ENCODE measurements at places on chromosomes 6 and 20. TPM values are rescaled to one million over a fixed set of nuclear protein-coding genes. Genes with fewer than 3 reads are reported as not detected.

- peak; percentile 33 for DNase-seq
Measured at GRCh38 chr6:44606504-44606903, 219.0 kb downstream of the CDC5L start.

GRCh38 chr20:57464642-57465211 lies 60.2 kb downstream of the CTCFL start:
- no peak for DNase-seq

DNA sequence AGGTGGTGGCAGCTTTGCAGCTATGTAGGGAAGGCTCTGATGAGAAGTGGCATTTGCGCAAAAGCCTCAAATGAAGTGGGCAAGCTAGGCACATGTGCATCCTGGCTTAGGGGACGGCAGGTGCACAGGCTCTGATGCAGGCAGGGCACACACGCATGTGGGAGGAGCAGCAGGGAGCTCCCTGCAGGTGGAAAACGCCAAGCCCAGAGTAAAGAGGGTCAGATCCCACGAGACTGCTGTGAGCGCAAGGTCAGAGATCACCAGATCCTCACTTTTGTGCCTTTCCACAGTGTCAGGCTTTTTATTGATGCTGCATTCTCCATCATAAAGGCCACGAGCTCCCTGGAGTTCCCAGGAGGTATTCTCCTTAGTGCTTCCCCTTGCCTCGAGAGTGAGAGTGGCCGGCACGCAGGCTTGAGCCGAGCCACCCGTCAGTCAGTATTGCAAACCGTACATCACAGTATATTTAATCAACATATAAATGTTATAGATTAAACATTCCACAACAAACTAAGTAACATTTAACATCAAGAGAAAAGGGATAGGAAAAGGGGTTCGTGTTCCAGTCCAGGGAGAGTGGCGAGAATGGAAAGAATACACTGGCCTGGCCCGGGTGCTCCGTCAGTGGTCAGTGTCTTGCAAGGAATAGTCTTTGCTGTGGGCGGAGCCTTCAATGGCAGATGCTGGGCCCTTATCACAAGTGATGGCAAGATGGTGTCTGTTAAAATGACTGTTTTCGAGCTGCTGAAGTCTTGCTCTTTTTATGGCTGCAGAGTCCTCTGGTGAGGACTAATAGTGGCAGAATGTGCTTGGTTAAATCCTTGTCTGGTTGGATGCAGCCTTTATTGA lies 109.4 kb downstream of the SYNDIG1 start:
- DNase-seq: no peak

DNA sequence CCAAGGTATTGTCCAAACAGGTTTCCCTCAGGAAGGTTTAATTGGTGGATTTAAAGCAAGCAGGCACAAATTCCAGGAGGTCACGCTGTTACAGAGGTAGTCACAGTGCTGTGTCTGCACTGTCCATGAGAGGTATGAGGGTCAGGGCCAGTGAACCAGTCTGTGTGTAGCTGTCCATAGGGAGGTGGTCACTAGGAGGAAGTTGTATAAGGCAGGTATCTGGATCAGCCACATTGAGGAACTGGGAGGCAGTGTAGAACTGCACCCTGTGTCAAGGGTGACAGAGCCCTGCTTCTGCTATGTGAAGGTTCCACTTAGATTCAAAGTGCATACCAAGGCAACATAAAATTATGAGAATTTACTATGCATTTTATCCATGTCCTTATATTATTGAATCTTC lies 73.3 kb downstream of the MAP3K4 start:
- no peak for DNase-seq

DNA sequence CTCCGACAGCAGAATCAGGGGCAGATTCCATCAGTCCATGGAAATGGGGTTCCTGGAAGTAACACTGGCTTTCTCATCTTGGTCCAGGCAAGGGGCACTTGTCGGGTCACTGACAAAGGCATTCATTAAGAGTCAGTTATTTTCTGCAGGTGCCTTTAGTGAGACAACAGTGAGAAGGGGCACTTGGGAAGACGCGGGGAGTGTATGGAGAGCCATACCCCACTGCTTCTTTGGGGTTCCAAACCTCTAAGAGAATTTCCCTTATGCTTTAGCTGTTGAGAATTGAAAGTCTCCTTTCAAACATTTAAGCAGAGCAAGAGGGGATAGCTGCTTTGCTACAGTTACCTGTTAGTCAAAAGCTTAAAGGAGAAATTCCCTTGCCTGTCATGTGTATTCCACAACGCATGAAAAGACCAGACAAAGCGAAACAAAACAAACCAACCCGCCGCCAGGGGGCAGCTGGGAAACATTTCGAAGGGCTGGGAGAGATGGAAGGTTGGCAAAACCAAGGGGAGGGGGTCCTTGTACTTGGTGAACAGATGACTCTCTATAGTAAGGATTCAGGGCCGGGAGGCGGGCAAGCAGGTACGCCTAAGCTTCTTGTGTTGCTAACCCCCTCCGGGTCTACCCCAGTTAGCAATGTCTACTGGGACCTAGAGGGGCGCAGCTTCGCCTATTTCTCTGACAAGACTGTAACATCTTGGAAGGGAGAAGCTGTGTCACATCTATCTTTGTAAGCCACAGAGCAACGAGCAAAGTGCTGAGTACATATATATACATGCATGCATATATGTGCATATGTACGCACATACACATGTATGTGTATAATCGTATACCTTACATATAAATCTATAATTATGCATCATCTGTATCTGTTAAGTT lies 474.9 kb upstream of the AGPAT4 start:
- peak; percentile 52 for DNase-seq

DNA sequence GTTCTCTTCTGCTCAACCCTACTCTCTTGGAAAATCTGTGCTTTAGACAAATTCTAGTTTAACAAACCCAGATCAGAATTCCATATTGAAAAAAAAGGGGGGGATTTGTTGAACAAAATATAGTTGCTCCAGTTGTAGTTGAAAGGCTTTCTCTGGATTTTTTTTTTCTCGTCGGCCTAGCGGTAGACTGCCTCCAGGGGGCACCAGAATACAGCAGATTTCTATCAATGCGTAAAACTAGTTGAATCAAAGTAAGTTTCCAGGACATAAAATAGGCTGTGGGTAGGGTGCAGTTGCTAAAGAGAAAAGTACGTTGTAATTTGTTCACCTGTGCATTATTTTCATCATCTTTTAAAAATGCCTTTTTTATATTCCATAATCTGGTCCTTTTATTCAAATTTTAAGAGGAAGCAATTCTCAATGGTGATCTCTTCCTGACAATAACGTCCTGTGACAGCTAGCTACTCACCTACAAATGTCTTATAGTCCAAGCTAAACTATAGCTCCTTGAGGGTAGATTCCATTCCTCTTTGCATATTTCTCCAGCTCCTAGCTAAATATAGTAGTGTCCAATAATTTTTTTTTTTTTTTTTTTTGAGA lies 105.4 kb downstream of the PERP start:
- peak; percentile 55 for DNase-seq

DNA sequence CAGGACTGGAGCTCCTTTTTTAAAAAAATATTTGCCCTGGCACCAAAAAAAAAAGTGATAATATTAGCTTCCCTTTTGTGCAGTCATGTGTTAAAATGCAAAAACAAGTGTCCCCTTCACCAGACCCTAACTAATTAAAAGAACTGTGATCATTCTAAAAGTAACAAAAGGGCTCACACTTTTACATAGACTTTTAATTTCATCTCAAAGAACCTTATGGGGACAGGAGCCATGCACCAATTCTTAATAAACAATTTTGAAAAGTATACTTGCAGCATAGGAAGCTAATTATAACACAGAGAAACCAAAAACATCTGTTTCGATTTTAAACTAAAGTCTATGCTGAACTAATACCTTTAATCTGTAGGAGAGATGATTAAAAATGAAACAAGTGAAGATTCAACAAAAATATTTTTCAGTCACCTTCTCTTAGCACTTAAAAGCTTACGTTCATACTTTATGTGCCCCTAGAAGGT lies 17.3 kb downstream of the STX7 start:
- no peak for DNase-seq

DNA sequence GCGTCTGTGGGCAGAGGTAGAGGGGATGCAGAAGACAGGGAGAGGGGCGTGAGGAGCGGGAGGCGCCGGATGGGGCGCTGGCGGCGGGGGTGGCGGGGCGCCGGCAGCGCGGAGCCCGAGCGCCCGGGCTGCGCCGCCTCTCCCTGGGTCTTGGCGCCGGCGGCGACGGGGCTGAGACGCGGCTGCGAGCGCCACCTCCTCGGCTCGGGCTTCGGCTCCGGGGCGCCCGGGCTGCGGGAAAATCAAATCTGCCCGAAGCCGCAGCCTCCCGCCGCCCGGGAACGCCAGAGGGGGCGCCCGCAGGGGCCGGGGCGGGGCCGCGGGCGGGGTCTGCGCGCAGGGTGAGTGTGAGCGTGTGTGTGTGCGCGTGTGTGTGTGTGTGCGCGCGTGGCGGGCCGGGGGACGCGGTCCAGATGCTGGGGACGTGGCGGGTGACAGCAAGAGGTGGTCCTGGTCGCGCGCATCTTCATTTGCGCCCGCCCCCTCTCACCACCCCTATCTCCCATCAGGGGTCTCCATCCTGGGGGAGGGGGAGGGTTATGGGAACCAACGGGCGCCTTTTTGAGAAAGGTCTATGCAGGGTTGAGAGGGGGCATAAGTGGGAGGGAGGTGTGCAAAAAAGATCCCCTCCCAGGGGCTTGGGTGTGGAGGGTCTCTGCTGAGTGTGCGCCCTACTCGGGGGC lies 646 bp upstream of the CPNE5 start:
- DNase-seq: no peak

DNA sequence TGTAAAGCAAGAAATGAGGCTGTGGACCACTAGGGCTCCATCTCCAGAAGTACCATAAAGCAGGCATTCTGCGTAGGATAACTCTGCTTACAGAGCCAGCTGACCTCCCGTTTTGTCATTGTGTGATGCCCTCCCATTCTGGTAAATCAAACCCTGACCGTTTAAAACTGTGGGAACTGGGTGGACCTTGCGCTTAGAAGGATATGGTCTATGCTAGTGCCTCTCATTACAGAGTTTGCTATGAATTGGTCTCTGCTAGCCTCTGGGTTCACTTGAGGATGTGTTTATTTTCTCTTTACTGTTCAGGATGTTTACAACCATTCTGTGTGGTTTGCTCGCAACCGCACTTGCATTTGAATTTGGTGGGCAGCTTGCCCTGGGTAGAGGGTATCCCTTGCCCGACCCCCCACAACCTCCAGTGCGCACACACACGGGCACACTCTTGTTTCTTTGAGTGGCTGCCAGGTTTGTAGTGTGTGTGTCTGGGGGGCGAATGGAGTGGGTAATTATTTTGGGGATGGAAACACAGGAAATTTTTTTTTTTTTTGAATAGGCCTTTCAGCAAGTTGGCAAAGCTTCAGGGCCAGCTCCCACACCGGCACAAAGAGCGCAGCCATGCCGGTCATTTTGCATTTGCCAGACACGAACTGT lies 198.3 kb downstream of the JARID2 start:
- DNase-seq: no peak

DNA sequence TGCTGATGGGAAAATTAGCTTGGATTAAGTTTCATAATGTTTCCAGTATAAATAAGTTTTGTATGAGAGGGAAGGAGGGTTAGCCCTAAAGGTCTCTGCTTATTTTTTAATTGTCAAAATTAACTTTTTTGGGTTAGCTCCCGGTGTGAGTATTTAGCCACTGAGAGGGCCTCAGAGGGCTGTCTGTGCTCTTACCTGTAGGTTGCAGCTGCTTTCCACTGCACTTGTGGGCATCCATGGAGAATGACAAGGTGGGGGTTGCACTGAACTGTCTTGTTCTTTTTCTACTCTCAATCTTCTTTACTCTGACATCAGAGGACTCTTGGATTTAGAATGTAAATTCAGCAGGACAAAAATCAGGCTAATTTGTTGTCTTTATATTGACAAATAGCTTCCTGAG lies 81.4 kb downstream of the CD164 start:
- no peak for DNase-seq

- DNase-seq: no peak
Measured at GRCh38 chr6:111791415-111791814, 81.8 kb downstream of the FYN start.

DNA sequence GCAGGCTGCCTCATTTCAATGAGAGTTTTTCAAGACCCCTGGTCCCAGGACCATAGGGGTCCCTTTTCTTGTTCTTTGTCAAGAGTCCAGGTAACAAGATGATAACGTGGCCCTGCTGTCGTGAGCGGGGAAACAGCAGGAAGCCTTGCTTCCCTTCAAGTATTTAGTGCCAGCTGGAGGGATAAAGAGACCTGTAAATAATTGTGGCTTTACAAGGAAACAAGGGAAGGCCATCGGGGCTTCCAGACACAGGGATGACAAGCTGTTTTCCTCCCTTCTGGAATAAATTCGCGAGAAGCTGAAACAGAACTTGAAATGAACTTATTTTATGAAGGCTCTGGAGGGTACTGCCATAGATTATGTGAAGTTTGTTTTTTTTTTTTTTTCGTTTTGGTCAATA lies 163.2 kb downstream of the SYNDIG1 start:
- no peak for DNase-seq

- DNase-seq: no peak
Measured at GRCh38 chr6:76026101-76026500, 46.4 kb downstream of the IMPG1 start.

GRCh38 chr6:45681860-45682511 lies 304.3 kb upstream of the SUPT3H start:
- no peak for DNase-seq

DNA sequence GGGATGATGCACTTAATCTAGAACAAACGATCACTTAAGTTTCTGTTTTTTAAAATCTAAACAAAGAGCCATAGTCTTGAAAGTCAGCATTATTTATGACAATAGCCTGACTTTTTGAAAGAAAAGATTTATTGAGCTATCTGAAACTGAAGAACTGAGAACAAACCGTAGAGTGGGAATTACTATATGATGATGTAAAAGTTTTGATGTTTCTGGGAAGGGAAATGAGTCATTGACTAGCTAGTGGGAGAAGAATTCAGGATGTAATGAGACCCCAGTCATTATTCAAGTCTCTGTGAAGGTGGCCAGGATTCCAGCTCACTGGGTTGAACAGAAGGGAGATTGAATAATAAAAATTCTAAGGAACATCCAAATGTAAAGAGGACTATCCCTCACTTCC lies 83.4 kb upstream of the FABP7 start:
- DNase-seq: no peak

DNA sequence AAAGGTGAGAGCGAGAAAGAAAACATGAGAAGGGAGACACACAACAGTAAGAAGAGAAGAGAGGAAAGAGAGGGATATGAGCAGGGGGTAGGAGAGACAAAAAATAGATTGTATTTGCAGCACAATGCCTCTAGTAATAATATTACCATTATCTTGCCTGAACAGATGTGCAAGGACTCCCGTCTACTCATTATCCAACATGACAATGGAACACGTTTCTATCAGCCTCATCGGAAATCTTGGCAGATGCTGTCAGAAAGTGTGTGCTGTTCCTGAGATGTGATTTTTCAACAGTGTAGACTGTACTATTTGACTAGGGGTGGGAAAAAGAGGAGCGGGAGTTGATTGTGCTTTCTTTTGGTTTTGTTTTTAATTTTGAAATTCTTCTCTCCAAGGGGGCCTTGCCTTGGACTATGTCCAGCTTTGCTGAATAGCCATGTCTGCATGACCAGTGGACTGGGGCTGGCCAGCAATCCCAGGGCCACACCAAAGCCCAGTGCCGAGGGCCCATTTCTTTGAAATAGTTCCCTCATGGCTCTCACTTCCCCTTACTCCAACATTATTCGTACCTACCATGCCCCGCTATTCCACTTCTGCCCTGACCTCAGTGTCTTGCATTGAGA lies 11.3 kb upstream of the TRAM2 start:
- DNase-seq: no peak

- no peak for DNase-seq
Measured at GRCh38 chr20:58224097-58224496, 4.4 kb downstream of the ANKRD60 start.

Gene C20orf141
- not detected for total RNA-seq

Gene PSORS1C2
- total RNA-seq: not detected

Gene AKIRIN2
- 16.6 TPM for total RNA-seq

Gene RAMACL
- 0.28 TPM for total RNA-seq

Gene RIMS4
- total RNA-seq: not detected

Gene ADAM33
- total RNA-seq: 0.48 TPM

Gene TFAP2B
- total RNA-seq: not detected
